ENCODE measurements at places on chromosomes 7 and 10.

DNA sequence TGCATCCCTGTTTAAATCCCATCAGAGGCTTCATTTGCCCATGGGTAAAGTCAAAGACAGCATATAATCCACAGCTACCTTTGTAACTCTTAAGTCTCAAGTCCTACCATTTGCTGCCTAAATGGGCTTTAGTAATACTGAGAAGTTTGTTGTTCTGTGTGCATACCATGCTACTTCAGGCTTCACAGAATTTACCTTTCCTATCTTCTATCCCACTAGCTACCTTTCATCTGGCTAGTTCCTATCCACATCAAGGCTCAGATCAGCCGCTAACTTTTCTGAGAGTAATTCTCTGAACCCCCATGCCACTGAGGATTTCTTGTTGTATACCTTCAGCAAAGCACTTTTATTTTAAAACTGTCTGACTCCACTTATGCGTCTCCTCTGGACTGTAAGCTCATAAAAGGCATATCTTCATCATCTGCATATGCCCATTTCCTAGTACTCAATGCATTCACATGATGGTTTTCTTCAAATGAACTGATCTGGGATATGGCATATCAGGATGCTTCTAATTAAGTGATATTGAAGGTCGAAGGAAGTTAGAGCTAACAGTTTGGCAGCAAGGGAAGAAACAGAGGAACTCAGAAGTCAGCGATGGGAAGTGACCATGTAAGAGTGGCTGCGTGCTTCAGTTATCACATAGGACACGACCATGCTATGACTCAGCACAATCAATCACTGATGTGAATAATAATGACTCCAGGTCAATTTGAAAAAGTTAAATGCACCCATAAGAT is 283.9 kb upstream of the DKK1 start:
- DNase-seq = no peak

- DNase-seq = no peak
These were observed 22.4 kb upstream of the UTF1 start for GRCh38 chr10:133207627-133208026.

GRCh38 chr7:101862280-101863220 is 45.1 kb downstream of the CUX1 start:
- DNase-seq = no peak

- peak; percentile 91 for DNase-seq
These were observed 7.2 kb downstream of the C10orf90 start for GRCh38 chr10:126663328-126663727.

DNA sequence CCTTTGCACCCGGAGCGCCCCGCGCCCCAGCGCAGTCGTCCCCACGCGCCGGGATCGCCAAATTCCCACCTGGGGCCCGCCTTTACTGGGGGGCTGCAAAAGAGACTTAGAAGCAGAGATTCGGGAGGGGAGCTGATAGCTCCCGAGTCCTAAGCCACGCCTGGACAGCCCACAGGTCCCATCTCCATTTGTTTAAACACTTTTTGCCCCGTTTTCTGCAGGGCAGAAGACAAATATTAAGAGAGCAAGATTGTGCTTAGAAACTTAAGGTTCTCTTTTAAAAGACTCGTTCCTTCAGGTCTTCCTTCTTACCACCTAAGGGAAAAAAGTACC is 299.1 kb upstream of the NFE2L3 start:
- DNase-seq = no peak

GRCh38 chr7:102169651-102170392 is 116.8 kb upstream of the SH2B2 start:
- no peak for DNase-seq

GRCh38 chr7:69060516-69060915 is 537.8 kb upstream of the AUTS2 start:
- no peak for DNase-seq

DNA sequence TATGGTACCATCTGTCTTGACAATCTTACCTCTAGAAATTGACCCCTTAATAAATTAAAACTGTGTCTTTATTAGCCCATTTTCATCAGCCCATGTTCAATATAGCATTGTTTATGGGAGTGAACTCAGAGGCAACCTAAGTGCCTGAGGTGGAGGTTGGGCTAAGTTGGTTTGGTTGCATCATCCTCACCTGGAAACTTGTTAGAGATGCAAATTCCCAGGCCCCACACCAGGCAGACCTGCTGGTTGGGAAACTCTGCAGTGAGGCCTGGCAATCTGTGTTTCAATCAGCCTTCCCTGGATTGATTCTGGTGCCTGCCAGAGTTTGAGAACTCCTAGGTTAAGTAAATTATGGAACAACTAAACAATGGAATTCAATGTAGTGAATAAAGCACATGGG is 9.4 kb upstream of the FAM170B start:
- no peak for DNase-seq

GRCh38 chr10:7048061-7048460 is 362.8 kb downstream of the SFMBT2 start:
- DNase-seq = no peak

DNA sequence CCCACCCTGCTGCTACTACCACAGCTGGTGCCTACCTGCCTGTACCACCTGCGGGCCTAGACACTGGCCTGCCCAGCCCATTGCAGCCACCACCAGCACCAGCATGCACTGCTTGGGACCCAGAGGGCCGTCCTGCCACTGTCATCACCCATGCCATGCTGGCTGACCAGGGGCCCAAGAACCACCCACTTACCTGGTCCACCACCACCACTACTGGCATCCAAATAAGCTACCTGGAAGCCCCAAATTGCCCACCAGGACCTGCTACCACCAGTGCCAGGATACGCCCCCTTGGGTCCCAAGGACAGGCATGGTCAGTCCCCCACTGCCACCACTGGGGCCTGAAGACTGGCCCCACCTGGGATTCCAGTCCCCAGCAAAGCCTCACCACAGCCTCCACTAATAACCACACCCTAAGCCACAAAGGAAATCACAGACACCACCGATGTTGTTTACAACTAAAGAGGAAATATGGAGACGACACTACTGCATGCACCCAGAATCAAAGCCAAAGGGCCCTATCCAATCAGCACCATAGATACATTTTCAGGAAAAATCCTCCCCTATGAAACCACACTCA is 70.5 kb upstream of the DIP2C start:
- no peak for DNase-seq

DNA sequence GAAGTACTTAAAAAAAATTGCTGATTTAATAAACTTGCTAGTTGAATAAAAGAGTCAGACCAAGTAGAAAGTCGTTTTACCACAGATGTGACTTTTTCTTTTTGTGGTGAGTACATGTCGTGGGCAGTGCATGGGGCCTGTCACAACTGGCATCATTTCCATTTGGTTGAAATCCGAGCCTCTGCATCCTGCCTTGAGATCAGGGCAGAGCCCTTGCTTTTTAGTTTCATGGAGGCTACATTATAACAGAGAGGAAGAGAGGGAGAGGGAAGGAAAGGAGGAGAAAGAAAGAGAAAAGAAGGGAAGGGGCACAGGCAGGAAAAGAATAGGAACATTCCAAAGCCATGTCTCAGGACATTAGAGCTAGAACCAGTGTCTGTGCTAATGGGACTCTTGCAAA is 20.4 kb upstream of the INSYN2A start:
- DNase-seq = no peak

DNA sequence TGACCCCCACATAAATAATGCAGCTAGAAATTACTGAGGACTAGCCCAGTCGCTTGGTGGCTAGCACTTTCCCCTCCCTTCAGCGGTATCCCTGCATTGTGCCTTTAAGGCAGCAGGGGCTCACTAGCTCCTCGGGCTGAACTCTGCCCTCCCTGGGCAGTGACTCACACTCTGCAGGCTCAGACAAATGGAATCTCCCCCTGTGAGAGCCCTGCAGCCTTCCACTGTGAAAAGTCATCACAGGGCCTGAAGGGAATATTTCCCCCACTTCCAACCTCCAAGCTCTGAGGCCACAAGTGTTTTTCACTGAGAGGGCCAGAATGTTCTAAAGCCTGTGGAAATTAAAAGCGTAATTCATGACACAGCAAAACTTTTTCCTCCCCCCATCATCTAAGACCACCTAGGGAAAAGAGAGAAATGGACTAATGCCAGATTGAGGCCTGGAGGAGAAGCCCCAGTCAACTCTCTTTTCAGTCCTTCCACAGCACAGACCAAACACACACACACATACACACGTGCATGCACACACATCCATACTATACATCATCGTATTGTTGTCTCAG is 93.6 kb upstream of the COL1A2 start:
- DNase-seq = peak; percentile 97

DNA sequence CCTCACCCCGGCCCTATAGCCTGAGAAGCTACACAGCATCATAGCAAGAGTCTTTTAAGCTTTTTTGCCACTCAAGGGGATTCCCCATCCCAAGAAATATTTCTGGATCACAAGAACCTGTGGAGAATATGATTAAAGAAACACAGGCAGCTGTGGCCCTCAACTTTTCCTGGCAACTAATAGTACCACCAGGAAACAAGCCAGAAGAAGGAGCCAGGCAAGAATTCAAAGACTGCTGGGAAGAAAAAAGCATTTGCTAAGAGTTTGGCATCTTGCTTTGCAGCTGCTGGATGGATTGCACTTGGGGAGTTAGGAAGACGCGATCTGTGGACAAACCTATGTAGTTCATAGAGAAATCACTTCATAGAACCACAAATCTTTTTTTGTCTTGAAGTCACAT is 437.8 kb downstream of the PLXDC2 start:
- DNase-seq = peak; percentile 26

- DNase-seq = no peak
These were observed 109.9 kb downstream of the HERPUD2 start for GRCh38 chr7:35584990-35585389.

GRCh38 chr7:3029138-3029537 is 14.5 kb downstream of the CARD11 start:
- DNase-seq = no peak

GRCh38 chr7:4154882-4155535 is 527.1 kb upstream of the FOXK1 start:
- no peak for DNase-seq

- no peak for DNase-seq
These were observed 8.5 kb downstream of the DDX56 start for GRCh38 chr7:44565097-44565794.

GRCh38 chr10:99539120-99539519 is 6.4 kb downstream of the NKX2-3 start:
- DNase-seq = no peak

DNA sequence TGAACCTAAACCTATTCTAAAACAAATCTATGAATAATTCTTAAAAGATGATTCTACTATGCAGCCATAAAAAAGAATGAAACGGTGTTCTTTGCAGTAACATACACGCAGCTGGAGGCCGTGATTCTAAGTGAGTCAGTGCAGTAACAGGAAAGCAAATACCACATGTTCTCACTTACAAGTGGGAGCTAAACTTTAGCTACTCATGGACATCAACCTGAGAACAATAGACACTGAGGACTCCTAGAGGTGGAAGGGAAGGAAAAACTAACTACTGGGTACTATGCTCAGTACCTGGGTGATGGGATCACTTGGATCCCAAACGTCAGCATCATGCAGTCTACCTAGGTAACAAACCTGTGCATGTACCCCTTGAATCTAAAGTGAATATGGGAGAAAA is 575.0 kb upstream of the MGMT start:
- DNase-seq = no peak

- no peak for DNase-seq
These were observed 14.7 kb downstream of the WDR37 start for GRCh38 chr10:1070919-1071318.

DNA sequence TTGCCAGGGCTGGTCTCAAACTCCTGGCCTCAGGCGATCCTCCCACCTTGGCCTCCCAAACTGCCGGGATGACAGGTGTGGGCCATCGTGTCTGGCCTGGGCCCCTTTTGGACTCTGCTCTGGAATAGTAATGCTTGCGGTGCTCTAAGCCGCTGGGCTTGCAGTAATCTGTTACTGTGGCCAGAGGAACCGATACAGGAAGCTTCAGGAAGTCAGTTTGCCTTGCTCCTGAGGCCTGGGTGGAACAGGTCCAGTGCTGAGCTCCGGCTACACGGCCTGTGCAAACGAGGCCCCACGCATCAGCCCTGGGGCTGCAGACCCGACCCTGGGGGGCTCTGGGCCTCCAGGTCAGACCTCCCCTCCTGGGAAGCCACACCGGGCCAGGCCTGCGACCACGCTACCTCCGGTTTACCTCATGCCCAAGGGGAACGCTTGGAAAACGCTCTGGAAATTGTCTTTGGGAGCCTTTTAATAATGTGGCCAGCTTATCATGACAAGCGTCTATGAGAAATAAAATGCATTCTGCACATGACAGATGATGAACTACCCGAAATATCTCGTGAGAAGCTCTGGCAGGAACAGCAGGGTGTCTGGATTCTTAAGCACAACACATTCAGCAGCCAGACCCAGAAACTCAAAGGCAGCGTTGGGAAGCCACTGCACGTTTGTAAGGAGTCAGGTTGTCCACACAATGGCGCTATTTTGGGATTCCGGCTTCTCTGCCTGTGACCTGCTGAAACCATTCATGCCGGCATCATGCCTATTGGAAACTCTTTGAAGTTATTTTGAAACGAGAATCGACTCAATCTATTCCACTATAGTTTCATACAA is 10.1 kb upstream of the ADAP1 start:
- peak; percentile 36 for DNase-seq

GRCh38 chr7:29564496-29565223 is 1.0 kb downstream of the PRR15 start:
- DNase-seq = no peak

DNA sequence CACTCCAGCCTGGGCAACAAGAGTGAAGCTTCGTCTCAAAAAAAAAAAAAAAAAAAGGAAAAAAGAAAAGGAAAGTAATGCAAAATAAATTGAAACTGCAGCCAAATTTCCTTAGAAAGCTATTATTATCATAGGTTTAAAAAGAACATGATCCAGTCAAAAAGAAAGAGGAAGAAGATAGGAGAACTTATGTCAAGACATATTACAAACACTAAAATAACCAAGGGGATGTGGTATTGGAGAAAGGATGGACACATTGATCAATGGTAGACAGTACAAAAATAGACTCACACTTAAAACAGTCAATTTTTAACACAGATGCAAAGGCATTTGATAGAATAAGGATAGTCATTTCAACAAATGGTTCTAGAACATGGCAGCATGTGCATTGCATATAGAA is 27.3 kb upstream of the PFKP start:
- no peak for DNase-seq

DNA sequence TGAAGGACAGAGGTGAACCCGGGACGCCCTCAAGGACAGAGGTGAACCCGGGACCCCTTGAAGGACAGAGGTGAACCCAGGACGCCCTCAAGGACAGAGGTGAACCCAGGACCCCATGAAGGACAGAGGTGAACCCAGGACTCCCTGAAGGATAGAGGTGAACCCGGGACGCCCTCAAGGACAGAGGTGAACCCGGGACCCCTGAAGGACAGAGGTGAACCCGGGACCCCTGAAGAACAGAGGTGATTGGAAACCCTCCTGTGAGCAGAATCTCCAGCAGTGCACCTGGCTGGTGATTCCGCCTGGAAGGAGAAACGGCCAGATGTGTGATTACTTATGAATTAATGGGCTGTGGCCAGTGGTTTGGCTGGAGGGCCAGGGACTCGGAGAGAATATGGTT is 272.3 kb downstream of the PTPRN2 start:
- no peak for DNase-seq

- DNase-seq = no peak
These were observed 350.0 kb downstream of the PLXDC2 start for GRCh38 chr10:20166096-20166675.

Data from stromal cell of bone marrow (primary cell).